GM04503 (cell line): ENCODE measurements at places on chromosomes 4 and X.

DNA sequence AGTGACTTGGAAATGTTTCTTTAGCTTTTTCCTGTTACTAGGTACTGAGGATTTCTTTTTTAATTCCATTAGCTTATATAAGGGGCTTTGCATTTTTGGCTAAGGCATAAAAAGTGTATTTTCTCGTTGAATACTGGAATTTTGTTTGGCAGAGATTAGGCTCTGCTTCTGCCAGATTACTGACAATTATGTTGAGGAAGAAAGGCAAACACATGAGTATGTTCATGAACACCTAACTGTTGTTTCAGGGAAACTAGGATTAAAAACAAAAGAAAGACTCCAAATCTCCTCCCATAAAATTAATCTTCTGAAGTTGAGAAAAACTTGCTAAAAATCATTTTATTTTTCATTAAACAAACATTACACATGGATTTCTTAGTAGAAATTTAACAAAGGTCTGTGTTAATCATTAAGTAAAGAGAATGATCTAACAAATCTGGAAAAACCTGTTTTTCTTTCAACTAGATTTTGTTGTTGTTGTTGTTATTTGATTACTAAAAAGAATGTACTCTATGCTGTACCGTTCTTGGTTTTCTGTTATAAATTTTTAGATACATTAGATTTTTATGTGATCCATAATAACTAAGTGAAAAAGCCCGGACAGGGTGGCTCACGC, 43.3 kb upstream of the STAG2 start:
- DNase-seq, result no peak

GRCh38 chr4:184906480-184907097, 80.8 kb upstream of the ACSL1 start:
- DNase-seq, result no peak

- no peak for DNase-seq
These were observed 34.1 kb upstream of the AFF2 start for GRCh38 chrX:148466292-148466691.

- no peak for DNase-seq
These were observed 68.6 kb upstream of the HS3ST1 start for GRCh38 chr4:11497212-11497806.

DNA sequence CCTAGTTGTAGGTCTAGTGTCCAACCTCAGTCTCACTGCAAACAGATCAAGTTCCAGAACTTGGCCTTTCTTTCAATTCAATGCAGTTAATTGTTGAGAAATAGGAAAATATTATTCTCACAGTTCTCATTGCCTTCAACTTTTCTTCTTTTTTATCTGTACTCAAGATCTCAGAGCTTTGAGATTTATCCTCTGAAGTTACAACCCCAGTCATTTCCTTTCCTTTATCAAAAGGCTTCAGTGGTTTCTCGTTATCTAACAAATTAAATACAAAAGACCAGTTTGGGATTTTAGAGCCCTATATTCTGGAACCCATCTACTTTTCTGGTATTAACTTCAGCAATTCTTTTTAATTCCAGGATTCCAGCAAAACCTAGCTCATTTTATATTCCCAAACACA, 130.2 kb downstream of the TMA16 start:
- no peak for DNase-seq
